ENCODE measurements at places on chromosomes 6 and 20.
A peak's percentile ranks its signal among the peaks of the same experiment; 100 is the strongest.

- no peak for DNase-seq
Measured at GRCh38 chr6:16374461-16375200, 136.2 kb downstream of the GMPR start.

GRCh38 chr6:124973780-124974179, 11.5 kb downstream of the RNF217 start:
- no peak for DNase-seq

DNA sequence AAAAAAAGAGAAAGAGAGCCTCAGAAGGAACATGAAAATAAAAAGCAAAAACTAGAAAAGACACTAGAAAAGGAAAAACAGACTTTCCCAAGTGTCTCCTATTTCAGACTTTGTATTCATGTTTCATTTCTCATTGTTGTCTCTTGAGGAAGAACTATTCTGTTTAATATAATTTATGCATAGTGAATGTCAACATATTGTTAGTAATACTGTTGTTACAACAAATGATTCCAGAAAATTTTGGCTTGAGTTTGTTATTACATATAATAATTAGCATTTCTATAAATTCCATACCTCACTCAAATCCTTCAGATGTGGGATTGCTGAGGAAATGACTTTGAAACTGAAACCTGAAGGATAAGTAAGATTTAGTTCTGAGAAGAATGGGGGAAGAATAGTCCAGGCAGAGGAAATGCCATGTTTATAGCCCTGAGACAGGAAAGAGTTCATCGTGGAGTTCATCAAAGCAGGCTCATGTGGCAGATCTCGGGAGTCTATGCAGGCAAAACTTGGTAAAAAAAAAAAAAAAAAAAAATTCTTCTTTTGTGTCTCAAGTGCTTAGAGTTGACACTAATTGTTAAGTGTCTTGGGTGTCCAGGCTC, 53.1 kb upstream of the EIF2S2 start:
- DNase-seq, result no peak

GRCh38 chr6:157385482-157385881, 4.5 kb downstream of the ZDHHC14 start:
- no peak for DNase-seq

DNA sequence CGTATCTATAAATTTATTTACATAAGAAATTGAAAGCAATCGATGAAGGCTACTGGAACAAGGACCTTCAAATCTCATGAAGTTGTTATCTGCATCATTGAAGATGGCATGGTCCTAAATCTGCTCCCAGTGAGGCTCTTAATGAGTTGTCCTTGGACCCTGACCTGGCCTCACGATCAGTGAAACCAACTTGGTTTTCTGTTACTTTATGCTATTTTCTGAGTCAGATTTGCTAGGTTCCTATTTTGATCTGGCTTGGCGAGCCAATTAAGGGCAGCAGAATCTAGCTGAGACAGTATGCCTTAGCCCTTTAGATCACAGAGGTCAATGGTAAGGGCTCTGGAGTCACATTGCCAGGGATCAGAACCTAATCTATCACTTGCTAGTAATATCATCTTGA, 30.1 kb upstream of the NOX3 start:
- DNase-seq, result no peak

GRCh38 chr20:7703551-7703961, 236.7 kb downstream of the HAO1 start:
- DNase-seq, result no peak

DNA sequence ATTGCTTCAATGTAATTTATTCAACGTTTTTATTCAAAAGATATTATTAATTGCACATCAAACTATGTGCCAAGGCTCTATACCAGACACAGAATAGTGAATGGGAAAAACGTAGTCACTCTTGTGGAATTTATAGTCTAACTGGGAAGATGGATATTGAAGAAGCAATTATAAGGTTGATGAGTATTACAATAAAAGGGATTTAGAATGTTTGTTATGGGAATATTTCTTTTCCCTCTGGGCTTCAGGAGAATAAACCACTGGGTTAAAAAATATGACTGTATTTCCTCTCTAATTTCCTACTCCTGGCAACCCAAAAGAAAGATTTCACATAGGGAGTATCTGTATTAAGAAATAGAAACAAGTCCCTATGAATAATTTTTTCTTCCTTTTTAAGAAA, 25.1 kb upstream of the UTRN start:
- DNase-seq, result no peak

GRCh38 chr6:118748311-118749062, 97.1 kb upstream of the CEP85L start:
- DNase-seq, result peak; percentile 30

- DNase-seq, result peak; percentile 42
Measured at GRCh38 chr6:110999634-111000270, 17.9 kb downstream of the RPF2 start.

GRCh38 chr6:19180348-19181072, 656.7 kb upstream of the ID4 start:
- DNase-seq, result no peak

GRCh38 chr20:43916881-43917371, 2.3 kb downstream of the TOX2 start:
- no peak for DNase-seq

DNA sequence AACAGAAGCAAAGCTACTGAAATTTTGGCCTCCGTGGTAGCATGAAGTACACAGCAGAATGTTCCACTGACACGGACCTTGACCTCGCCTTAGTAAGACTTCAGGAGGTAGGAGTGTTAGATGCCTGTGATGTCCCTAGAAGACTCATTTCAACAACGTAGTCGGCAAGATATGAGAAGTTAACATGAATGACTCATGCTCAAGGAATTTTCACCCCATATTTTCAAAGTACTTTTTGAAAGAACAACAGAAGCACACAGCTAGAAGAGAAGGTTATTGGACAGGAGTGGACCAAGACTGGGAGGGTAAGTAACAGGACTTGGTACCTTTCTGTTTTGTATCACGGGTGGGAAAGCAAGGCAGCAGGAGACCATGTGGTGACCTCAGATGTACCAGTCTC, 78.0 kb downstream of the DZANK1 start:
- DNase-seq, result peak; percentile 35

- no peak for DNase-seq
Measured at GRCh38 chr6:111804627-111805235, 68.5 kb downstream of the FYN start.

DNA sequence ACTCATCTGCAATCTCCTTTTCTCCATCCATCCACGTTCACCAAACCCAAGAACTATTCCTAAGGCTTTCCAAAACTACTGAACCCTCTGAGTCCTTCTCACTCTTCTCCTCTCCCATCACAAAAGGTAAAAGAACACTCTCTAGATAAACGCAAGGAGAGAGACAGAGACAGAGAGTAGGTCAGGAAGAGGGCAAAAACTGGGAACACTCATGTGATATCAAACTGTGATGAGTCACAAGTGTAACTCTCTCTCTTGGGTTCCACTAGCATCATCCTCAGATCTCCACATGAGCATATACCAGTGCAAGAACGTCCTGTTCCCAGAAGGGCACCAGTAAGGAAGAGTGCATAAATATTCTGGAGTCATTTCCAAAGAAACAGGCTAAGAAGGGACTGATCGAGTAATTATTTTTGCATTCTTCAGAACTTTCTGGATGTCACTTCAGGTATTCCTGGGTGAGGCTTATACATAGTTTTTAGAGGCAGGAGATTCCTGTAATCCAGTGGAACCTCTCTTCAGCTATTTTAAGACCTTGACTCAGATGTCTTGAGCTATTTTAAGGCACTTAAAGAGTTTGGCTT, 47.3 kb upstream of the STXBP5 start:
- DNase-seq, result no peak

GRCh38 chr20:47849006-47849405, 63.7 kb upstream of the SULF2 start:
- DNase-seq, result no peak

- DNase-seq, result no peak
Measured at GRCh38 chr6:166162599-166163342, 4.9 kb downstream of the TBXT start.

GRCh38 chr6:91681296-91681695, 1094.4 kb upstream of the MAP3K7 start:
- no peak for DNase-seq

GRCh38 chr6:4366635-4367395, 231.4 kb upstream of the ECI2 start:
- no peak for DNase-seq

- no peak for DNase-seq
Measured at GRCh38 chr20:39036851-39037250, 74.7 kb downstream of the DHX35 start.

DNA sequence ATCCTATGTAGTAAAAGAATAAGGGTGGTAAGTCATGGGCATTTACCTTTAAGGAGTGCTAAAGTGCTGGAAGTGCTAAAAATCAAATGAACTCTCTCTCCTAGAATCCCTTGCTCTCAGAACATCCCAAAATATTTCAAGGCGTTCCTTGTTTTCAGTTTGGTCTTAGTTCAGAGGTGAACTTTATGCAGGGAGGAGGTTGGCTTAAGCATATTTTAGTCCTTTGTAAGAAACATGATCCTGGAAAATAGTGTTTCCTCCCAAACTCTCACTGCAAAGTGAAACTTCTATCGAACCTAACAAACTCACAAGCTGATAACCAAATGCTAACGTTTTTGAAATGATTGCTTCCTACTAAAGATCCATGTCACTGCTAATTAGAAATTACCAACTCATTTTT, 231.4 kb downstream of the FOXC1 start:
- DNase-seq, result no peak

DNA sequence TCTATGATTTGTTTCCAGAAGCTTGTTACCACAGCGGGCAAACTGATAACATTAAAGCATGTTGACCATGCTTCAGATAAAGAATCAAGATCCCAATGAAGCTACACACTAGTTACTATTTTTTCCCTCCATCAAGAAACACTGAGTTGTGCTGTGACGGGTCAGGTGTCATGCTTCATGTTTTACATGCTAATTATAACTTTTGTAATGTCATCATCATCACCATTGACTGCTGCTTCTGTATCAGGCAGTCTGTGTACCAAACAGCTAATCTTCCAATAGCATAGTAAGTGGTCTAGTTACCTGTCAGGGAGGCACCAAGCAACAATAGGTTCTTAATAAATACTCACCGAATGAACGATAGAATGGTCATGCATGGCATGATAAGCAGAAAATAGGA, 388.1 kb downstream of the THBS2 start:
- DNase-seq, result no peak

DNA sequence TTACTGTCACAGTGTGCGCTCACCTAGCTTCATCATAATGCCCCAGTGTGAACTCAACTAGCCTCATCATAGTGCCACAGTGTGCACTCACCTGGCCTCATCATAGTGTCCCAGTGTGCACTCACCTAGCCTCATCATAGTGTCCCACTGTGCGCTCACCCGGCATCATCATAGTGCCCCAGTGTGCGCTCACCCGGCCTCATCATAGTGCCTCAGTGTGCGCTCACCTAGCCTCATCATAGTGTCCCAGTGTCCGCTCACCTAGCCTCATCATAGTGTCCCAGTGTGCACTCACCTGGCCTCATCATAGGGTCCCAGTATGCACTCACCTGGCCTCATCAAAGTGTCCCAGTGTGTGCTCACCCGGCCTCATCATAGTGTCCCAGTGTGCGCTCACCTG, 10.6 kb downstream of the TMEM242 start:
- no peak for DNase-seq

DNA sequence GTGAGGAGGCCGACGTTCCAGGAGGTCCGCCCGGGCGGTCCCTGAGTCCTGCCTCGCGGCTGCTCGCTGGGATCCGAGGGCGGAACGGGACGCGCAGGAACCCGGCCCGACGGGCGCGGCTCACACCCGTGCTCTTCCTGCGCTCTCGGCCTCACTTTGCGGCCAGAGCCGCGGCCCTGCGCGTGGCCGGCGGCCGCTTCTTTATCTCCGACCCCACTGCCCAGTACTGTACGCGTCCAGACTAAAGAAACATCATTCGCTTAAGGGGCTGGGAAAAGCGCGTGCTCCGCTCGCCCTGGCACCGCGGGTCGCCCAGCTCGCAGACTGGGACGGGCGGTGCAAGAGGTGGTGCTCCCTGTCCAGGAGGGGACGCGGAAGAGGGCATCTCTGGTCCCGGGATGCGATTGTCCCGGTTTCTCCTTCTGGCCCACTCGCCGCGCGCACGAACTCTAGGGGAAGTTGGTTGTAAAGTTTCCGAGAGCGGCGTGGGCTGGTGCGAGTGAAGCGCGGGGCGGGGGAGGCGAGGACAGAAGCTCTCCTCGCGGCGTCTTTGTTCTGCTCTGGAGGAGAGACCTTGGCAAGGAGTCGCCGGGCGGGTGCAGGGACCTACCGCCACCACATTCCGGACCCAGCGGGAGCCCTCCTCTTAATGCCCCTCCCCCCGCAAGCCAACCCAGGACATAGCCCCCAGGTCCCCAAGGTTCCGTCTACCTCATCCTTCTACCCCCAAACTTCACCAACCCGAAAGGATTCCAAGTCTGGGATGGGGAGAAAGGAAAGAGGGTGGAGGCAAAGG, 71.0 kb downstream of the SOX4 start:
- DNase-seq, result peak; percentile 41

DNA sequence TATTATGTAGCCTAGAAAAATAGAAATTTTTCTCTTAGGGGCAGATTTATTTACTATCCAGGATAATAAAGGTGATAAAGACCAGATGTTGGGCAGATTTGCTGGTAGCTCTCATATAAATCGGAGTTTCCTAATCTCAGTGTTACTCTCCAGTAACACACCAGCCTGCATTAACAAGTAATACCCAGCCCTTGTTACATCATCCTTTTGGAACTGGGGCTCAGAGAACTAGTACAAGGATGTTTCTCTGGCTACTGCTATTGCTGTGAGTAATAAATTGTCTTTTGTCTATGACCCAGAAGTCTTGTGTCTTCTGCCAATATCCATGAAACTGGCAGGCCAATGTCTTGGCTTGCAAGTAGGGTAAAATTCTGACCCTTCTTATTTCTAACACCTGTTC, 16.8 kb downstream of the TPD52L1 start:
- no peak for DNase-seq

DNA sequence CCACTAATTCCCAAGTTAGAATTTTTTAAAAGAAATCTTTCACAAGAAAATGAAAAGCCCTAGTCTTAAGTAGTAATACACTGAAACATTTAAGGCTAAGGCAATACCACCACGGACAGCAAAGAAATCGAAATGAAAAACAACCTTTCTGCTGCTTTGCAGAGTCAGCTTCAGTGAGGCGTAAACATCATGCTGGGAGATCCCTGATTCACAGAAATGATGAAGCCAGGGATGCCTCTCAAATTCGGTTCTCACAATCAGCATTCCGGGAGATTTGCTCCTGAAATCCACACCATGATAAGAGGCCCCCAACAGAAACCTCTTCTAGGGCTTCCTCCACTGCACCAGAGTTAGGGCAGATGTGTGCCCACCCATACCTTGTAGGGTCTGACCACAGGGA, 18.6 kb downstream of the RRBP1 start:
- no peak for DNase-seq

DNA sequence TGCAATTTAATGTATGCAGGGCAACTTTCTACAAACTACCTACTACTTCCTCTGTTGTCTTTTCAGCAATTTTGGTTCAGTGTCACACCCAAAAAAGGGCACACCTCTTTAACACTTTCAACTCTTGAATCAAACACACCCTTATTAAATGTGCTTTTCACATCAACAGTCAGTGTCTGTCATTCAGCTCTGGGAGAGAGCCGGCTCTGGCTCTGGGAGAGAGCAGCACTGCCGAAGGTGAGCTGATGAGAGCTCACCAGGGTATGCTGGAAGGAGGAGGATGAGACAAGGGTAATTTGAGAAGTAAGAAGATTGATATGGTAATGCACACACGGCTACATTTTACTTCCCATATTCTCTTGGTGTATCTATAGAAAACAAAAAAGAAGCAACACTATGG, 134.3 kb downstream of the RTN4IP1 start:
- DNase-seq, result no peak

Measured in ACHN (cell line).